ENCODE measurements at places on chromosomes 2 and 18. TPM values are rescaled to one million over a fixed set of nuclear protein-coding genes. Genes with fewer than 3 reads are reported as not detected.
A peak's percentile ranks its signal among the peaks of the same experiment; 100 is the strongest.

Gene C2orf80
- not detected for total RNA-seq

Gene COLEC12
- total RNA-seq: 113 TPM

DNA sequence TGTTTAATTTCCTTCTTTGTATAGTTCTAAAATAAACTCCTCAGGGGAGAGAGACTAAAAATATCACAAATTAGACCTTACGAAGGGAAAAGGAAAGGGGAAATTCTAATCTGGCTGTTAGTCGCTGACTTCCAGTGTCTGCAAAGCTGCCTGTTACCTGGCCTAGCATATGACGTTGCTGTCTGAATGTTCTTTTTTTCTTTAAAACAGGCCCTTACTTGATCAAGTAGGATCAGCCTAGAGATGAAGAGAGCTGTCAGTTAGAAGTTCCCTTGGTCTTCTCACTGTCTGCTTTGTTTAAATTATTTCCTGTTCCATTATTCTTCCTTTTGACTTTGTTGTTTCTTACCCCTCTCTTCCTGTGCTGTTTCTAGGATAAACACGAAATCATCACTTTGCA is 11.2 kb downstream of the NCK2 start:
- no peak for DNase-seq

Gene ZNF892
- total RNA-seq: 7.0 TPM

GRCh38 chr2:176818617-176819016 is 394.0 kb upstream of the HNRNPA3 start:
- no peak for DNase-seq

GRCh38 chr2:23495661-23496114 is 110.7 kb downstream of the KLHL29 start:
- no peak for DNase-seq

Gene REG3A
- total RNA-seq: not detected

Gene NPAS2
- 16.6 TPM for total RNA-seq

DNA sequence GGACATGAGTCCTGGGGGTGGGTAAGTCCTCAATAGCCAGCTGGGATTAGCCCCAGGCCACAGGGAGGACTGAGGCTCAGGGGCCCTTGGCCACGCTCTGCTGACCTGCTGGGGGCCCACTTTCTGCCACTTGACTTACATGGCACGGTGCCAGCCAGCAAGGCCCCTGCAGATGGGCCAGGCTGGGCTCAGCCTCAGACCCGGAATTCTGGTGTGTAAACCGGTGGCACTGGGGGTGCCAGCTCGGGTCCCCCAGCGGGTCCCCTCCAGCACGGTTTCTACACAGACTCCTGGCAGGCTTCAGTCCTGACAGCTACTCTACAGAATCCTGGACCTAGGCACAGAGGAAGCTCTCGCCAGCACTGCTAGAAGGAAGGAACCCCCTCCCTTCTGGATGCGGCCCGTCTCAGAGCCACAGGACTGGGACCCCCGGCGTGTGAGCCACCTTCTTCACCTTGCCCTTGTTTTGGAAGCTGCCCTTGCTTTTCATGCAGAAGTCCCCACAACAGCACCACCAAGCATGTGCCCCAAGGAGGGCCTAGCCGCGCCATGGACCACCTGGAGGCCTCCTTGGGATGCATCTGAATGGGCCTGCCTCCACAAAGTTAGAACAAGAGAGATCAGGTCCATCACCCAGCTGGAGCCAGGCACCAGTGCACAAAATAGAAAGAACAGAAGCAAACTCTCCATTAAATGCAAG is 8.0 kb downstream of the HDAC4 start:
- DNase-seq: no peak

DNA sequence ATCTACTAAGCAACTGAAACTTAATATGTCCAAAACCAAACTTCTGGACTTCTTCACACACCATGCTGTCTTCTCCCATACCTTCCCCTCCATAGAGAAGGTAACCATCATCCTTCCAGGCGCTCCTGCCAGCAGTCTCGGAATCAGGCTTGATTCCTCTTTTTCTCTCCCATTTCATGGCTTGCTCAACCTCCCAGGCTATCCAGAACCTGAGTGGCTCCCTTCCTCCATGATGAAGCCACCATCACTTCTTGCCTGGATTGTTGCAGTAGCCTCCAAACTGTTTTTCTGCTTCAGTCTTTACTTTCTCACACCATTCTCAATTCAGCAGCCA is 40.1 kb upstream of the NDUFV2 start:
- no peak for DNase-seq

GRCh38 chr2:173922760-173923159 is 42.4 kb downstream of the SP3 start:
- DNase-seq: no peak

- DNase-seq: no peak
Observed at GRCh38 chr2:10741139-10741538, 19.7 kb downstream of the ATP6V1C2 start.

GRCh38 chr2:57376985-57377384 is 669.6 kb upstream of the VRK2 start:
- DNase-seq: no peak

DNA sequence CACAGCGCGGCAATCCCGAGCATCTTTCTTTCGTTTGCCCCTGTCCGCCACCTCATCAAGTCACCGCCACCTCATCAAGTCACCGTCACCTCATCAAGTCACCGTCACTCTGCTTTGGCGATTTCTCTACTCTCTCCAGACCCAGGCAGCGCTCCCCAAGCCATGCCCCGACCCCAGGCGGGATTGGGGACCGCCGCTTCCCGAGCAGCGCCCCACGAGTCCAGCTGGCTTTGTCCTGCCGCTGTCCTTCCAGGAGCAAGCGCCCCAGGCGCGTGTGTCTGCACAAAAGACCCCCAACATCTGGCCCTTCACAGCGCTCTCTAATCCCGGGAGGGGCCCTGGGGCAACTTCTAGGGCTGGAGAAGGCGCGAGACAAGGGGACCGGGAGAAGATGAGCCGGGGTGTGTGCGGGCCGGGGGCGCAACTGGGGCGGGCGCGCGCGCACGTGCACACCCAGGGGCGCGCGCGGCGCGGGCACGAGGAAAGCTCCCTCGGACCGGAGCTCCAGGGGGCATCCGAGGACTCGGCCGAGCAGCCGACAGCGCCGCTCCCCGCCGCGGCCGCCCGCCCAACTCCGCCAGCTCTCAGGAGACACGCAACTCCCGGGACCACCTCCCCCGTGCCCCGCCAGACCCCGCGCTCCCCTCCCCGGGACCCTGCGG is 633 bp upstream of the RNF152 start:
- peak; percentile 86 for DNase-seq

- DNase-seq: peak; percentile 78
Observed at GRCh38 chr2:95354469-95354901, 48.0 kb upstream of the FAHD2A start.

Gene NT5C1B
- total RNA-seq: not detected

- DNase-seq: no peak
Observed at GRCh38 chr2:53952519-53952918, 18.3 kb downstream of the PSME4 start.

Gene TDRD15
- total RNA-seq: not detected

- DNase-seq: peak; percentile 78
Observed at GRCh38 chr2:236208019-236208926, 40.1 kb upstream of the GBX2 start.

Gene DSG1
- not detected for total RNA-seq
